Progenitor cell of endocrine pancreas (in vitro differentiated cells): ENCODE measurements at places on chromosomes 7 and 10. TPM values are rescaled to one million over a fixed set of nuclear protein-coding genes. Genes with fewer than 3 reads are reported as not detected.

DNA sequence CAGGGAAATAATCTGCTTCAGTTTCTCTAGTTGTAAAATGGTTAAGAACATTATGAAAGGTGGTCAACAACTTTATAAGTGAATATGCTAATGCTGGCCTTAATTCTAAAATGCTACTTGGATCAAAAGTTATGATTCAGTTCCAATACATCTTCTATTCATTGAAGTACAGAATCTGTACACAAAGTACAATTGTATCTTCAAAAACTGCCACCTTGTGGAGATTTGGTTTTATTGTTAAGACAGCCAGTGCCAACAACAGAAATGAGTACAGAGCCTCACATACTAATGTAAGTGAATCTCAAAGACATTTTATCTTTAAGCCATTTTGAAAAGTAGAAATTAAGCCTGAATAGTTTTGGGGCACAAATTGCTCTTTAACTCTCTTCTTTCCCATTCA is 194.0 kb downstream of the CFTR start:
- no peak for DNase-seq

TSPAN13 gene
- total RNA-seq, result 112 and 116 TPM in 2 replicates

PFKFB3 gene
- 63.9 and 64.5 TPM in 2 replicates for total RNA-seq

MAT1A gene
- total RNA-seq, result 0.13 and 0.34 TPM in 2 replicates

CYP2C19 gene
- total RNA-seq, result 0.42 TPM in 1 of 2 replicates, not detected in the other

DNA sequence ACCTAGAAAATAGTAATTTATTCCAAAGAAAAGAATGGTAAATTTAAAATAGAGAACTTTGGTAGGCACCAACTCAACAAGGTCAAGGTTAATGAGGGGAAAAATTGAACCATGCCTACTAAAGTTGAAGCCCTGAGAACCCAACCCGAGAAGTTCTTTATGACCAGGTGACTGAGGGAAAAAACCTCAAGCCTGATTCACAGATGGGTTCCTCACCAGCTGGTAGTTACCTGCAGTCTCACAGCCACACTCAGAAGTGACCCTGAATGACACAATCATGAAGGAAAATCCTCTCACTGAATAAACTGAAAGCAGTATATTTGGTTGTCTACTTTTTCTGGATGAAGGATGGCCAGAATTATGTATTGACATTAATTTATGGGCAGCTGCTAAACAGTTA is 7.0 kb downstream of the C10orf67 start:
- no peak for DNase-seq
